ENCODE measurements at places on chromosomes 3 and 15. TPM values are rescaled to one million over a fixed set of nuclear protein-coding genes. Genes with fewer than 3 reads are reported as not detected.

DNA sequence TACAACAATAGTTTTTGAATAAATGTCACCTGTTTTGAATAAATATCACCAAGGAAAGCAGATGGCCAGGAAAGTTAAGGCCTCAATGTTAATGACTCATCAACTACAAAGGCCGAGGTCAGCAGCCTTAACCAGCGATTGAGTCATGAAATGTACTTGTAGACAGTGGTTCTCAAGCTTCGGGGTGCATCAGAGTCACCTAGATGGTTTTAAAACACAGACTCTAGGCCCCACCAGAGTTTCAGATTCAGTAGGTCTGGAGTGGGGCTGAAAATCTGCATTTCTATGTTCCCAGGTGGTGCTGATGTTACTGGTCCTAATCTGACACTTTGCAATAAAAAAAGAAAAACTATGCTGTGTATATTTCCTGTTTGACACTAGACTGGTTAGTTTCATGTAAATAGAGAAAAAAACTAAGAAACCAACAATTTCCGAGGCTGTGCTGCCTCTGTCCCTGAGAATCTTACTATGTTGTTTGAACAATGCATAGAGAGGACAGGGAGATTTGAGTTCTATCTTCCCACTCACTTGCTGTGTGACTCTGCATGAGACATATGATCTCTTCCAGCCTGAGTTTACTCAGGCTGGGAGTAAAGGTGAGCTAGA lies 9.8 kb downstream of the RAB27A start:
- H3K27me3 ChIP-seq = no peaks in the 10 kb centered on the region
- no peaks in the 10 kb centered on the region for H3K36me3 ChIP-seq
- peak; percentile 84 for DNase-seq
- no peak overlapping the region for H3K4me3 ChIP-seq
- peak overlapping the region; percentile 86 for H3K27ac ChIP-seq

DNA sequence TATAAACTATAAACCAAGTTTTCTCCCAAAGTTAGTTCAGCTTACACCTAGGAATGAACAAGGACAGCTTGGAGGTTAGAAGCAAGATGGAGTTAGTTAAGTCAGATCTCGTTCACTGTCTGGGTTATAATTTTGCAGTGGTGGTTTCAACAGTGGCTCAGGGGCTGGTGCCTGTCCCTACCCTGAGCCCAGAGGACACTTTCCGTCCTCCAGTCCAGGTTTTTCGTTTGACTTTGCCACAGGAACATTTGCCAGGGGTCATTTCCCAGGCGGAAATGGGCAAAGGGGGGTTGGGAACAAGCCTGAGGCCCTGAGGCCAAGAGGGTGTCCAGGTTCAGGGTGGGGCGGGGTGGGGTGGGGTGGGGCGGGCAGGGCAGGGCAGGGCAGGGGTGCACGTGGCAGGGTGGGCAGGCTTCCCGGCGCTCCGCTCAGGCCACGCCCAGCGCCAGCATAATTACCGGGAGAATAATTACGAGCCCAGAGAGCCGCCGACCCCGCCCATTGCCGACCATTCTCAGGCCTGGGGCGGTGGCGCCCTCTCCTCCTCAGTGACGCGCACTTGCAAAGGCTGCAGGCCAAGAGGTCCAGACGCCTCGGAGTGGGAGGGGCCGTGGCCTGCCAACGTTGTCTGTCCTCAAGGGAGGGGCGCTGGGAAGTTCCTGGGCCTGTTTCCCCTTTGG lies 70.4 kb downstream of the KLF13 start:
- H3K27me3 ChIP-seq = no peaks in the 10 kb centered on the region
- peak overlapping the region; percentile 38 for H3K27ac ChIP-seq
- peak; percentile 67 for DNase-seq
- peaks cover 20% of the 10 kb centered on the region for H3K4me1 ChIP-seq

GRCh38 chr3:133453383-133453782 lies 53.5 kb downstream of the BFSP2 start:
- no peaks in the 10 kb centered on the region for H3K4me1 ChIP-seq
- H3K27me3 ChIP-seq = peaks cover 18% of the 10 kb centered on the region
- H3K36me3 ChIP-seq = no peaks in the 10 kb centered on the region

DNA sequence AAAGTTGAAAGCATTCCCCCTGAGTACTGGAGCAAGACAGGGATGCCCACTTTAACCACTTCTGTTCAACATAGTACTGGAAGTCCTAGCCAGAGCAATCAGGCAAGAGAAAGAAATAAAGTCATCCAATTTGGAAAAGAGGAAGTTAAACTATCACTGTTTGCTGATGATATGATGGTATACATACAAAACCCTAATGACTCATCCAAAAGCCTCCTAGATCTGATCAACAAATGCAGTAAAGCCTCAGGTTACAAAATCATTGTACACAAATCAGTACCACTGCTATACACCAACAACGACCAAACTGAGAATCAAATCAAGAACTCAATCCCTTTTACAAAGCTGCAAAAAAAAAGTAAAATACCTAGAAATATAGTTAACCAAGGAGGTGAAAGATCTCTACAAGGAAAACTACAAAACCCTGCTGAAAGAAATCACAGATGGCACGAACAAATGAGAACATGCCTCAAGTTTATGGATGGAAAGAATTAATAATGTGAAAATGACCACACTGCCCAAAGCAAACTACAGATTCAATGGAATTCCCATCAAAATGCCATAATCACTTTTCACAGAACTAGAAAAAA lies 40.3 kb downstream of the RPL39L start:
- H3K27ac ChIP-seq = no peak overlapping the region
- peaks cover 13% of the 10 kb centered on the region for H3K4me1 ChIP-seq
- H3K4me3 ChIP-seq = no peak overlapping the region
- no peak for DNase-seq
- H3K27me3 ChIP-seq = no peaks in the 10 kb centered on the region

DNAH1 gene
- 5.8 TPM for total RNA-seq

CATSPER2 gene
- total RNA-seq = 3.8 TPM

DNA sequence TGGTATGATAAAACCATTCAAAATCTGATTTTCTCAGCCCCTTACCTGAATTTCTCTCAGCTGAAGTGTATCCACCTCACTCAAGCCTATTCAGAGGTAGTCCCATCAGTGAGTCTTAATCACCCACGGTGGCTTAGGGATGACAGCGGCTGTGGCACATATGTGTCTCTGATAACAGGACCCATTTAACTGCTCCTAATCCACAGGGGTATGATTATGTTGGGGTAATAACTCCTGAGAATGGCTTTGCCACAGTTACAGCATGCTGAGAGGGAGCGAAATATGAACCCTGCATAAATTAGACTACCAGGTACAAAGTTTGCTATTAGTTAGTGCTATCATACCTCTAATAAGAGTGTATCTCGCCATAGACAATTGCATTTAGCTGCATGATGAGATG lies 10.6 kb downstream of the CLRN1 start:
- H3K4me3 ChIP-seq = no peak overlapping the region
- H3K36me3 ChIP-seq = no peaks in the 10 kb centered on the region
- DNase-seq = no peak
- no peak overlapping the region for H3K27ac ChIP-seq
- H3K4me1 ChIP-seq = no peaks in the 10 kb centered on the region

FOXL2NB gene
- total RNA-seq = not detected

GHRL gene
- total RNA-seq = not detected

- H3K4me1 ChIP-seq = no peaks in the 10 kb centered on the region
- H3K36me3 ChIP-seq = no peaks in the 10 kb centered on the region
- no peaks in the 10 kb centered on the region for H3K27me3 ChIP-seq
- H3K4me3 ChIP-seq = no peak overlapping the region
- DNase-seq = no peak
- H3K27ac ChIP-seq = no peak overlapping the region
Measured at GRCh38 chr15:30030345-30030744, 52.4 kb upstream of the GOLGA8J start.

DNA sequence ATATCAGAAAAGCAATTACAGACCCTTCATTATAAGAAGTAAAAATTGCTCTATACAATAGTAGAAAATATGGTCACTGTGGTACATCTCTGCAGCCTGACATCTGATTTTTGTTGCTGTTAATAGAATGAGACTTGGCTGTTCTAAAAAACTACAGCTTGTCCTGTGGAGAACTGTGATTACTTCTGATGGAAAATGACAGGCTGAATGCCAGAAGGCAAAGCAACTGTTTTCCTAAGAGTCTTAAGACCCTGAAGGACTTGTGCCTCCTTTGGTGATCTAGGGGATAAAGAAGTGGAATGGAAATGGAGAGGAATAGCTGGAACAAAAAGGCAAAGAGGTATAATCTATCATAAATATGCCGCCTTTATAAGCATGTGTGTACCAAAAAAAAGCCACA lies 314.8 kb downstream of the BCHE start:
- no peak for DNase-seq
- no peak overlapping the region for H3K27ac ChIP-seq
- no peaks in the 10 kb centered on the region for H3K36me3 ChIP-seq
- no peaks in the 10 kb centered on the region for H3K4me1 ChIP-seq
- no peaks in the 10 kb centered on the region for H3K27me3 ChIP-seq

DNA sequence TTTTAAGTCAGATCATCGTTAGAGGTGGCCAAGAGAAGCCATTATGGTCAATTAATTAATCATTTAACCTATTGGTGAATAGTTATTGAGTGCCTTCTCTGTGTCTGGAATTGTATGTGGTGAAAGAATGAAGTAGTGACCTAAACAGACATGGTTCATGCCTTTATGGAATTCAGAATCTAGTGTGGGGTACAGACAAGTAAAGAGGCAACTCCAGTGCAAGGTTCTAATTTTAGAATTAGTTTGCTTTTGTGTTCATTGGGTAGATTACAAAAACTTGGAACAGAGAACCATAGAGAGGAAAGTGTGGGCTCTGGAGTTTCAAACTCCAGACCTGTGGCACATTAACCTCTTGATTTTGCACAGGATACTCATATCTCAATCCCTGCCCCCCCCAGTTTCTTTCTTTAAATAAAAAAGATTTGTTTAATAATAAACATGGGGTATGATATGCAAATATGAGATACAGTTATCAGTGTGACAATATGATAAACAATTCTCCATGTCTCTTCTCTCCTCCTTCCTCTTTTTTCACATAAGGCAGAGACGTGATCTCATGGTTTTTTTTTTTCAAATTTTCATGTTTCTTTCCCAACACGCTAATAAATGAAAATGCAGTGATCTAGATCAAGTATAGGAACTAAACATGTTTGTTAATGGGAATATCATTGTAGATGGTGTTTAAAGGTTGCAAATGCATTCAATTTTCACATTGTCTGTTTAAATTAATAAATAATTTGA lies 117.9 kb downstream of the MITF start:
- DNase-seq = no peak
- peaks cover 20% of the 10 kb centered on the region for H3K4me1 ChIP-seq
- no peaks in the 10 kb centered on the region for H3K36me3 ChIP-seq
- H3K27me3 ChIP-seq = no peaks in the 10 kb centered on the region

ATP13A4 gene
- total RNA-seq = not detected

GRCh38 chr3:150335631-150336030 lies 72.5 kb upstream of the TSC22D2 start:
- H3K27ac ChIP-seq = no peak overlapping the region
- H3K4me1 ChIP-seq = peaks cover 11% of the 10 kb centered on the region
- no peak for DNase-seq
- H3K36me3 ChIP-seq = no peaks in the 10 kb centered on the region
- H3K4me3 ChIP-seq = no peak overlapping the region

GRCh38 chr3:133066026-133066425 lies 27.8 kb downstream of the TMEM108 start:
- no peak overlapping the region for H3K4me3 ChIP-seq
- no peaks in the 10 kb centered on the region for H3K27me3 ChIP-seq
- DNase-seq = no peak
- no peaks in the 10 kb centered on the region for H3K36me3 ChIP-seq
- no peaks in the 10 kb centered on the region for H3K4me1 ChIP-seq
